SHP77 treated with DMSO at 0.1 percent for 48 hours (cell line): ENCODE measurements at places on chromosomes 5 and 9.

- no peak for DNase-seq
These were observed 12.6 kb downstream of the DNM1 start for GRCh38 chr9:128215491-128216409.

DNA sequence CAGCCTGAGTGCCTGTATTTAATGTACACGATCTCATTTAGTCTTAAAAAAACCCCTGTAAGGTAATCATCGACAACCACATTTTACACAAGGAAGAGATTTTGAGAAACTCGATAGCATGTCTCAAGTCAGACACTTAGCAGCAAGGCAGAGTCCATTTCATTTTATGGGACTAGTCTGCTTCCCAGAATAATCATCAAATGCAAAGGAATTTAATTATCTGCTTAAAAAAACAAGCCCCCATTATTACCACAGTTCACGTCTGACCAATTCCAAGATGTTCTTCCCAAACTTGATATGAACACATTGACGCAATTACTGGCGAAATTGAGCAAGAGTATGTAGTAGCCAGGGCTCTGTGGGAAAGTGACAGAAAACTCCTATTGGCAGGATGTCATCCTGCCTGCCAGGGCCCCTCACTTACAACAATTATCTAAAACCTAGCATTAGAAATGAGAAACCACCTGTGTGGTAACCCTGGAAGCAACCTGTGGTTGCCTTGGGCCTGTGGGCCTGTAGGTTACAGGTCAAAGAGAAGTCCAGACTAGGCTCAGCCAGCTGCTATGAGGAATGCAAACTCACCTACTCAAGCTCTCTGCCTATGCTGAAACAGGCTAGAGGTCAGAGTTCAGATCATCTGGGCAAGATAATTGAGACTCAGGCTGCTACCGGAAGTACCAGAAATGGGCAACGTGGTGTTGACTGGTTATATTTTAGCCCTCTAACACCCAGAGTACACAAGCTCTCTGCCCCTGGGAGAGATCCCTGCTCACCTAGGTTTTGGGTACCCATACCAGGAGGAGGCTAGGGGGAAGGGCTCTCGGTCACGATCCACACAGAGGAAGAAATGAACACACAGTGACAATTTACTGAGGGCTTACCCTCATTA is 1.6 kb downstream of the B4GALT1 start:
- DNase-seq, result no peak

DNA sequence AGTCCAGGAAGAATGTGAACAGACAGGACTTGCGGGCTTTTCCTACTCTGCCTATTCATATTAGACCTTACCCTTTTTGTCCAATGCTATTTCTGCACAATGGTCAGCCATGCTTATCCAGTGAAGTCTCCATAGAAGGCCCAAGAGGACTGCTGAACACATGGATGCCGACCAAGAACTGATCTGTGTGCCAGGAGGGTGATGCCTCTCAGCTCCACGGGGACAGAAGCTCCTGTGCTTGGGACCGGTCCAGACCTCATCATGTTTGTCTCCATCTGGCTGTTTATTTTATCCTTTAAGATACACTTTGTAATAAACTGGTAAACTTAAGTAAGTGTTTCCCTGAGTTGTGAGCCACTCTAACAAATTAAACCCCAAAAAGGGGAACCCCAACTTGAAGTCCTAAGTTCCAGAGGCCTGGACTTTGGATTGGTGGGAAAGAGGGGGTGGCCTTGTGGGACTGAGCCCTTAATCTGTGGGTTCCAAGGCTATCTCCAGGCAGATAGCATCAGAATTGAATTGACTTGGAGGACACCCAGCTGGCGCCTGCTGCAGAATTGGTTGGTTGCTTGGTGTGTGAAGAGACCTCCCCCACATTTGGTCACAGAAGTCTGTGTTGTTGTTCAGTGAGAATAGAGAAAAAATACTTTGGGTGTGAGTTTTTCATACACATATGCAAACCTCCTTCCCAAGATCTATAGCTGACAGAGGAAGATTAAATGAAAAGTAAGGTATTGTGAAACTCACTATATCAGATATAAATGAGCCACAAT is 57.9 kb upstream of the ANKH start:
- DNase-seq, result no peak

GRCh38 chr5:59648949-59649921 is 244.3 kb downstream of the PDE4D start:
- no peak for DNase-seq

DNA sequence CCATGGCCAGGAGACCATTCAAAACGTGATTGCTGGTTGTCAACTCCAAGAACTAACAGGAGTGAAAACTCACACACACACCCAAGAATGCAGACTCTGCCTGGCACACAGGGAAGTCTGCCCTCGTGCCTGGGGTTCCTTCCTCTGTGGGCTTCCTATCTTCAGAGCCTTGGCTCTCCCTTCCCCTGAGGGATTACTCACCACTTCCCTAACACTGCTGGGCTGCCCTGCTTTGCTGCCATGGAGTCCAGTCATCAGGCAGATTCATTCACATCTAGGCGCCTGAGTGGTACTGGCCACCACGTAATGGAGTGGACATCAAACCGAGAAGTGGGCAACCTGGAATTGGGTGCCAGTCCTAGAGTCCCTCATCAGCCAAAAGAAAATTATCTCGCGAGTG is 76.4 kb upstream of the PRSS3 start:
- DNase-seq, result no peak

GRCh38 chr9:126290871-126291270 is 35.8 kb upstream of the MVB12B start:
- no peak for DNase-seq

DNA sequence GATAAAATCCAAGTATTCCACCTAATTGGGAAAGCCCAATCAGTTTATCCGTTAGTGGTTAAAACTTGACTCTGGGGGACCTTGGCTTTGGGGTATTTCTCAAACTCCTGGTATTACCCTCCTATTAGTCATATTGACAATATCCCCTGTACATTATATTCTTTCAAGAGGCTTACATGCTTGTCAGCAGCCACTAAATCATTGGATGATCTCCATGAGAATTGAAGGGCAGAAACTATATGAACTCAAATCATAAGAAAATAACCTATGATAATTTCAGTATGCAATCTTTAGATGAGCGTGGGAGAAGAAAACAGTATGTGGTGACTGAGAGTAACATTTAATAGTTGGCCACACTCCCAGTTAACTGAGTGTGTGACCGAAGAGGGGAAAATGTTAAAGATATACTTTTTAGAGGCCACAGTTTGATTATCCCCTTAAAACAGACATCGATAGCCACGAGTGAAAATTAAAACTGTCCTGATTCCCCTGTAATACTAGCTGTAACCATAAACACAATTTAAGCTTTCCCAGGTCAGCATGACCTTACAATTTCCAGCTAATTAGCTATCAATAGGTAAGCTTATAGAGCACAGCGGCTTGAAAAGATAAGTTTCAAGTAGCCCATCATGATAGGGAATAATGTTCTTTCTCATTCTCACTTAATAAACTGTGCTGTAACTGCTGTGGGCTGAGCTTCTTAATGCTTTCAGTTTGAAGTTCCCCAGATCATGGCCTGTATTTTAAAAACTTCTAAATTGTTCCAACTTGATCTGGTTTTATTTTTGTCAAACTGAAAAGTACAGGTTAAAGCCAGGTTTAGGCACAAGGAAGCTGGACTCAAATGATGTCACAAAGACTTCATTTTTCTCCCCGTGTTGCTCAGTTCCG is 58.6 kb downstream of the PUM3 start:
- DNase-seq, result no peak

DNA sequence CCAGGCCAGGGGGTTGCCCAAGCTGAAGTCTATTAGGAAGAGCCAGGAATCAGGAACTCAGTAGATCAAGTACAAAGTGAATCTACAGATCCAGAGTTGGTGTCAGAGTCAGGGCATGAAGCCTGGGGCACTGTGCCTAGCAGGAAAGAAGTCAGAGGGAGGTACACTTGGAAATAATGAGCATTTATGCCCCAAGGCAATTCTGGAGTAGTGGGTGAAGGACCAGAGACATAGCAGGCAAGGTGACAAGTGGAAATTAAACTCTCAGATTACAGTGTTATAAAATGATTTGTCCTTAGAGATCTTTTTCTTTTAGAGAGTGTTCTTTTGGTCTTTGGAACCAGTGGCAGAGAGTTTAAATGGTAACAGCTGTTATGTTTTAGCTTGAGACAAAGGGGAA is 138.0 kb downstream of the ADAMTSL1 start:
- DNase-seq, result no peak

DNA sequence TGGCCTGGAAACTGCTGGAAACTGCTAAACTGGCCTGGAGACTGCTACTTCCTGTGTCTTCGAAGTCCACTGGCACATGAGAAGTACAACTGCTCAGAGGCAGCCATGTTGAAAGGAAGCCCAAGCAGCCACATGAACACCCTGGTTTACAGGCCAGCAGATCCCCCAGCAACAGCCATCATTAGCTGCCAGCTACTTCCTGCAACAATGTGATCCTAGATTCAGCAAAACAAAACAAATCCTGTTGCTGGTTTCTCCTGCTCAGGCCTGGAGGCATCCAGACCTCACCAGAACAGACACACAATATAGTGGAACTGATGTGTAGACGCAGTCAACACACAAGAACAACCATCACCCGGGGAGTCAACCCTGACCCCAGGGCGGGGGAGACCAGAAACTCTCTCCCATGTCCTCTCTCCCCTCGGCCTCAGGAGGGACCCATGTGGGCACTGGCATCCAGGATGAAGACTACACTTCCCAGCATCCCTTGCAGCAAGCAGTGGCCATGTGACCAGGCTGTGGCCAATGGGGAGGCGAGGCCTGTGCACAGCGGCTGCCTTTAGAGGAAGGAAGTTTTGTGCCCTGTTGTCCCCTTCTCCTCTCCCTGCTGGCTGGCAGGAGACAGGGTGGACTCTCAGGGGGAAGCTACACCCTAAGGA is 9.2 kb upstream of the LCN15 start:
- DNase-seq, result no peak
